H9 (cell line): ENCODE measurements at places on chromosomes 7 and 10.

DNA sequence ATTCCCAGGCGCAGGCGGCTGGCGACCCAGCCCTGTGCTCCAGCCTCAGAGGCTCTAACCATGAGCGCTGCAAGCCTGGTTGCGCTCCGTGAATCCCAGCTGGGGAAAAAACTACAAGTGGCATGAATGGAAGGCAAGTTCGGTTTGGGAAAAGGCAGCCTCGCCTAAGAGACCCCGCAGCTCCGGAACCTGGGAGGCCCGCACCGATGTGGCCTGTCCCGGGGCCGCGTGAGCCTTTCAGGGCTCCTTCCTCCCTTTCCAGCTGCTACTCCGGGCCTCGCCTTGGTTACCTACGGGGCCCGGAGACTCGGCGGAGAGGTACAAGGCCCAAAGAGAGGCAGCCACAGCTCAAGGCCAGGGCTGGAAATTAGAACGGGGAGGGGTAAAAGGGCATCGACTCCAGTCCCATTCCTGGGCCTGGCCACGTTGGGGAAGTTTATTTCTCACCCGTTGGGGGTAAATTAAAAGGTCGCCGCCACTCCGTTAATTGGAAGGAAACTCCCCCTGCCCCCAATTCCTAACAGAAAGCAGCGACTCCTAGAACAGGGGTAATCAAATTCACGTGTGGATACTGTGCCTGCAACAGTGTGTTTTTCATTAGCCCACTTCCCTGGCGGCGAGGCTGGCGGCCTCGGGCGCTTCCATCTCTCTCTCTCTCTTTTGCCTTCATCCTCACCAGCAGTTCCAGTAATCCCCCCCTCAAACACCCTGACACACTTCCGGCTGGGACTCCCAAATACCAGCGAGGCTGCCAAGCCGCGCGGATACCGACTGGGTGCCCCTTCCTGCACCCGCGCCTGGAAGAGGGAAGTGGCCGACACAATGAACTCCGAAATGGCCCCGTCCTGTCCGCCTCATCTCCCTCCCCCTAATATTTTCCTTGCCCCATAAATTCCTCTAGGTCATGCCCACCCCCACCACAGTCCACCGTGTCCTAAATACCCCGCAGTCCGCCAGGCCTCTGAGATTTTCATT lies 1.5 kb upstream of the HOXA9 start:
- no peak for DNase-seq

DNA sequence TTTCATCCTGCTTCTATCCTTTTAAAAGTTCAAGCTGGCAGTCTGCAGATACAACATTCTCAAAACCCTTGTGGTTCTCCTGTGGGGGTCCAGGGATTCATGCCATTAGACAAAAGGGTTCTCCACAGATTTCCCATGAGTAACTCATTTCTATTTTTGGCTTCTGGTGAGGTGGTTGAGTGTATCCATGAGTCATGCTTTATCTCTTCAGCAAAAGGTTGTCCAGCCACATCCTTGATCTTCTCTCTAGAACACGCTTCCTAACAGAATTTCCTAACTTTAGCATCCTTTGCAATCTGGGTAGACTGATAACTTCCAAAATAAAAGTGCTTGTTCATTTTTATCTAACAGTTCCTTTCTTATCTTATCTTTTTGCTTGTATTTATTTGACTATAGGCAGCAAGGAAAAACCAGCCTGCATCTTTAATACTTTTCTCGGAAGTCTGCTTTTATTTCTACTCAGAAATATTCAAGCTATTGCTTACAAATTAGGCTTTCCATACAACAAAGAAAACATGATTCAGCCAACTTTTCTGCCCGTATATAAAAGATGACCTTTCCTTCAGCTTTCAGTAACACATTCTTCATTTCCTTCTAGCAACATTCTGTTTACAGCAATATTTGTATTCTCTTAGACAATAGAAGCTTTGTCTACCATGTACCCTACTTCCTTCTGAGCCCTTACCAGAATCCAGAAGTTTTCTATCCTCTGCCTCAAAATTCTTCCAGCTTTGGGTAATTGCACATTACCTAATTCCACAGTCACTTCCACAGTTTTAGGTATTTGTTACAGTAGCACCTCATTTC lies 79.3 kb upstream of the IL6 start:
- DNase-seq: no peak

- no peak for DNase-seq
Measured at GRCh38 chr7:137304624-137305235, 38.8 kb downstream of the PTN start.

DNA sequence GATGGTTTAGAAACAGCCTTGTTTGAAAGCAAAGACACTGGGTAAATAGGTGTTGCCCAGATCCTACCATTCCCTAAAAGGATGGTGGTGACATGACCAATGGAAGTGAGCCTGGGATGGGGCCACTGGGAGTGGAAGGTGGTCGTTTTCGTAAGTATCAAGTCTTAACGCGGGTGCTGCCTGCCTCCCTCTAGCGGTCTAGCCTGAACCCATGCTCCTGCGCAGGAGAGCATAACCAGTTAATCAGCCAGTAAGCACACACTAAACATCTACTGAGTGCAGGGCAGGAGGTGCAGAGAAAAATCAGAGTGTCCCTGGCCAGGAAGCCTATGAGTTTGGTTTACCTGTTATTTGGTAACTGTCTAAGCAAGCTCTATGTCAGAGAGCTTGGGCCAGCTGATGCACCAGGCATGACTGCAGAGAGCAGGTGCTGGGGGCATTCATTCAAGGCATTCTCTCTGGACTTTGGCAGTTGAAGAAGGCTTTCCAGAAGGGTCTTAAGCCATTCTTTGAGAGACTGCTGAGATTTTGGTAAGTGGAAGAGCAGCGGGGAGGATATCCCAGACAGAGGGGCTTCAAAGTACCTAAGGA lies 930 bp downstream of the GARIN1A start:
- DNase-seq: peak; percentile 80

DNA sequence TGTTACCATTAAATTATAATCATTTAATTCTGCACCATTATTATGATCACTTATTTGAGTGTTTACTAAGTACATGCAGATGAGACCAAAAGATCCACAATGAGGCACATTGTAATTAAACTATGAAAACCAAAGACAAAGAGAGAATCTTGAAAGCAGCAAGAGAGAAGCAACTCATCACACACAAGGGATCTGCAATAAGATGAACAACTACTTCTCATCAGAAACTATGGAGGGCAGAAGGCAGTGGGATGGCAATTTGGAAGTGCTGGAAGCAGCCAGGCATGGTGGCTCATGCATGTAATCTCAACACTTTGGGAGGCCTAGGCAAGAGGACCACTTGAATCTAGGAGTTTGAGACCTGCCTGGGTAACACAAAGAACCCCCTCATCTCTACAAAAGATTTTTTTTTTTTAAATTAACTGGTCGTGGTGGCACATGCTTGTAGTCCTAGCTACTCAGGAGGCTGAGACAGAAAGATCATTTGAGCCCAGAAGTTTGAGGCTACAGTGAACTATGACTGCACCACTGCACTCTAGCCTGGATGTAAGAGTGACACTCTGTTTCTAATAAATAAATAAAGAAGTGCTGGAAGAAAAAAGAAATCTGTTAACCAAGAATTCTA lies 47.7 kb downstream of the CDK6 start:
- DNase-seq: no peak

DNA sequence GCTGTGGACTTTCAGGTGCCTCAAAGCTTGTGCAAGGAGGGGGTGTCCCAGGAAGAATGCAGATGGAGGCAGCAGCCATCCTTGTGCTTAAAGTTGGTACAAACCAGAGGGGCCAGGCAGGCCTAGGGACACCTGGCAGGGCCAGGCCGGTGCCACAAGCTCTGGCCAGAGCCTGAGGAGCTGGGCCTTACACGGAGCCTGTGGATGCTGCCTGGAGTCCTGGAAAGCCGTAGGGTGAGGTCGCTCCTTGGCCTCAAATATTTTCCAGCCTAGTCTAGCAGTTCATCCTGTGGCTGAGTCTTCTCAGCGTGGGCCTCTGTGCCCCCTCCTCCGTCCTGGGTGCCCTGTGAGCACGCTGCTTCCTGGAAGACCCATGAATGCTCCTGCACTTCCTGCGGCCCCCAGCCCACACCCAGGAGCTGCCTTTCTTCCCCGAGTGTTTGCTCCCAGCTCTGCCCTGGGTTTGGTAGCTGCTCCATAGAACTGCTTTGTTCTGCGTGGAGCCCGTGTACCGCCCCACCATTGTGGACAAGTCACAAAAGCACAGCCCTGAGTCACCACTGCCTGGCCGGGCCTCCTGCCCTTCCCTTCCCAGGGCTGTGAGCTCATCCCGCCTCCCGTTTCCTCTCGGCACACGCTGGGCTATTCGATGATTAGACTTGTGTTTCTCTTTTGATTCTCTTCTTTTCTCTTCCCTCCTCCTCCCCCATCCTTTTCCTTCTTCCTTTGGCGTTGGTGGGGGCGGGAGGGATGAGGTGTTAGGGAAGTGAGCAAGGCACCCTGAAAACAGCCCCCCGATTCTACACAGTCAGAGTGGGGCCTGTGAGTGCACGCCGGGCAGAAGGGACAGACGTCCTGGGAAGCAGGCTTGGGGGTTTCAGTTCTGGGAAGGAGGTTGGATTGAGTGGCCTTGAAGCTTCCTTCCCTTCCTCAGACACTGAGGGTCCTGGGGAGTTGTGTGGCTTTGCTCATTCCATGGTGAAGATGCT lies 73.2 kb upstream of the SHH start:
- DNase-seq: no peak

GRCh38 chr7:131835141-131835540 lies 278.7 kb upstream of the PODXL start:
- DNase-seq: no peak

DNA sequence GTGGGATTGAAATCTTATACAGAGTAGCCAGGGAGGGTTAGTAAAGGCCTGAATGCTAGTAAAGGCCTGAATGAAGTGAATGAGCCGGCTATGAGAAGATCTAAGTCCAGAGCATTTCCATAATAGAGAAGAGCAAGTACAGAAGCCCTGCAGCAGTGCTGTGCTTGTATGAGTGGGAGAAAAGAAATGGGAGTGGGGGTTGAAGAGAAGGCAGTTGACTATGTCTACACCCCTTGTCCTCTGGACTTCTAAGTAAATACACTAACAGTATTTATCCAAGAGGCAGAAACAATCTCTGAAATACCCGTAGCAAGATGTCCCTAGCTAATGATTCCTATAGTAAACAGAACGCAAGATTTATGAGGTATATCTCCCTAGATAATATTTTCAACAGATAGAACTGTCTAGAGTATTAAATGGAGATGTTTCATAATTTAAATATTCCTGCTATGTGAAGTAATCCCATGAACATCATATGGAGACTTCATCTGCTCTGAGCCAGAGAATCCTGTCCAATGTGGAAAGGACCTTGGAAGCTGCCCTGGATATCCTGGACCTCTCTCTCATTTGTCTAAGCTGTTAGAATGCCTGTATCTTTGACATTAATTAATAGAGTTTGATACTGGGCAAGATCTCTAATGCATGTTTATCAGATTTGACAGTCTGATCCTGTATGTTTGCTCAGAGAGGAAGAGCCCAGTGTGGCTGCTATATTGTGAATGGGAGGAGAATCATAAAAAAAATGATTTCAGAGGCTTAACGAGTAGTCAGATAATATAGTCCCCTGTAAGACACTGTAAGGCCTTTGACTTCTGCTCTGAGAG lies 171.6 kb downstream of the LRRN3 start:
- DNase-seq: no peak

GRCh38 chr7:155136619-155137243 lies 66.6 kb downstream of the HTR5A start:
- no peak for DNase-seq
